ENCODE measurements at places on chromosomes 3 and 15.

- DNase-seq = no peak
Measured at GRCh38 chr3:150797155-150797554, 34.2 kb upstream of the SIAH2 start.

GRCh38 chr3:171142985-171143384 lies 116.5 kb upstream of the SLC2A2 start:
- DNase-seq = peak; percentile 21

GRCh38 chr3:149648525-149648924 lies 9.3 kb downstream of the WWTR1 start:
- no peak for DNase-seq

- no peak for DNase-seq
Measured at GRCh38 chr3:51673181-51673801, 2.2 kb downstream of the TEX264 start.

DNA sequence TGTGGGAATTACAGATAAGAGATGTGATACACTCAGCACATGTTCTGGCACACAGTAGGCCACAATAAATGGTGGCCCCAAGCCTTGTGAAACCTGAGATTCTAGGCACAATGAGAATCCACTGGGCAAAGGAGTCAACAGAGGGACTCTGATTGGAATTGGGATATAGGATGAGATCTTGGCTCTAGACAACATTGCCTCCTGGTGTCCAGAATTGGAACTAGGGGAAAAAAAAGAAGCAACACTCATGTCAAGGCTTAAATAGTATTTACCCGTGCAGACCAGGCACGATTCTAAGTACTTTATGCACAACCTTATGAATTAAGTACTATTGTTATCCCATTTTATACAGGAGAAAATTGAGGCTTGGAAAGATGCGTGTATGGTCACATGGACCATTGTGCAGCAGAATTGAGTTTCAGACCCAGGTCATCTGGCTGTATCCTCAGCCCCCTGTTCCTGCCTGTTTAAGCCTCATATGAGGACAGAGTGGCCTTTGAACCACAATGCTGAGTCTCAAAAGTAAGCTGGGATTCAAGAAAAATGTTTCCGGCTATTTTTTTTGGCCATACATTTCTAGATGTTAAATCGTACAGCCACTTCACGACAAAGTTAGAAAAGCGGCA lies 124.8 kb downstream of the SV2B start:
- peak; percentile 38 for DNase-seq

DNA sequence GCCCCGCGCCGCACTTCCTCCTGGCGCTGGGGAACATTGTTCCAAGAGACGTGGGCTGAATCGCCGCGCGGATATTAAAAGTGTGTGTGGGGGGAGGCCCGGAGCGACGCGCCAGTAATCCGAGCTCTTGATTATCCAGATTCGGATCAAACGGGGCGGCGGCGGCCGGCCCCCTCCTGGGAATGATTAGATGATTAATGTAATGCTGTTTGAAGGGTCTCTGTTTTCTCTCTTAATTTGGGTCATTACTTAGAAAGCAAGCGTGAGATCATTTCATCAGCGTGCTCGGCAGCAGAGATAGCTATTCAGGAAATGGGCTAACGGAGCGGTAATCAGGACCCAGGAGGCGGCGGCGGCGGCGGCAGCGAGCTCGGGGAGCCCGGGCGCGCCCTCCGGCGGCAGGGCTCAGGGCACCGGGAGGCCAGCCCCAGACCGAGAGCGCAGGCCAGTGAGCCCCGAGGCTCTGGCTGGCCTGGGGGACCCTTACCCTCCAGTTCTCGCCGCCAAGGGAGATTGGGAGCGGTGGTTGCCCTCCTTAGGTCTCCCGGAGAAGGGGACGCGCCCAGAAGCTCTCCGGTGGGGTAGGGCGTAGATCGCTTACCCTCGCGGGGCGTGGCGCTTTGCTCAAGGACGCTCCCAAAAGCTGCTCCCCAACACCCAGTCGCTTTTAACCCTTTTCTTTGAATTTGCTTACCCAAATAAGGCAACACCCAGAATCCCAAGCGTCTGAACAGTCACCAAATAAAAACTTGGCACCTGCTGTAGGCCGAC lies 4.5 kb downstream of the FEZF2 start:
- no peak for DNase-seq

DNA sequence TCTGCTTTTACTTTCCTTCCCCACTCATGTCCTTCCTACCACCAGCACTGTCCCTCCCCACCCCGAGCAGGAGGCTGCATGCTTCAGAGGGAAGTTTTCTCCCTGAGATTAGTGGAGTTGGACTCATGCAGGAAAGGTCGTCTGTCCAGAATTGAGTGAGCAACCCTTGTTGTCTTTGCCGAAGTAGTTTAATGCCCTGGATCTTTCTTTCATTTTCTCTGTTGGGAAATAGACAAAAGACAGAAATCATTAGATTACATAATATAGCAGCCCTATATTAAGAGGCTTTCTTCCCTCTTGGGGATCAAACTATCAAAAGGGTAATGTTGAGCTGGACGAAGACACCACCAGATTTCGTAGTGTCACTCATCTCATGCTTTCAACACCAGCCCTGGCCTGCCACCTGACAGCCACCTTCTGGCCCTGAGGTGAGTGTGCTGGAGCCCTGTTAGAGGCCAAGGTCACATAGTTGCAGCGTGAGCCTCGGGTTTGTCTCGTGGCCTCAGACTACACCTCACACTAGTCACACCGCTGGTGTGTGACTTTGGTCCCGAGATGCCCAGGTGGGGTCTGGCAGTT lies 231.0 kb downstream of the ITPR1 start:
- no peak for DNase-seq

- no peak for DNase-seq
Measured at GRCh38 chr3:112579232-112579631, 17.4 kb downstream of the SLC35A5 start.

DNA sequence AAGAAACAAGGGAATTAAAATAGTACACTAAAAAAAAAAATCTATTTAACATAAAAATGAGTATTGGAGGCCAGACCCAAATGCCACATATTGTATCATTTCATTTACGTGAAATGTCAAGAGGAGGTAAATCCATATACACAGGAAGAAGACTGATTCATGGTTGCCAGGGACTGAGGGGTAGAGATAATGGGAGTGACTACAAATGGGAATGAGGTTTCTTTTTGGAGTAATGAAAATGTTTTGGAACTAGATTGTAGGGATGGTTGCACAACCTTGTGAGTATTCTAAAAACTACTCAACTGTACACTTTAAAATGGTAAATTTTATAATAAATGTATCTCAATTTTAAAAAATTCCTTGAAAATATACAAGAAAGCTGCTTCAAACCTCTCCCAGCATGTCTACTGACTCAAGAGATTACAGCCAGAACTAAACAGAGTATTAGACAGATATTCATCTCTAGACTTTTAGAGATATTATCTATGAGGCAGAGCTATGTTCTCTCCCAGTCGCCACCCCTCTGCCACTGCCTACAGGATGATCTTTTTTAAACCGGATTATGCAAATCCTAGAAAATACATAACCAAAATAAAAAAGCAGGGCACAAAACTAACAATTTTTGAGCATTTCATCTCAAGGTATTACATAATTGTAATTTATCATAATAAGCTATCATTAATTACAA lies 6.2 kb downstream of the HLTF start:
- peak; percentile 24 for DNase-seq

DNA sequence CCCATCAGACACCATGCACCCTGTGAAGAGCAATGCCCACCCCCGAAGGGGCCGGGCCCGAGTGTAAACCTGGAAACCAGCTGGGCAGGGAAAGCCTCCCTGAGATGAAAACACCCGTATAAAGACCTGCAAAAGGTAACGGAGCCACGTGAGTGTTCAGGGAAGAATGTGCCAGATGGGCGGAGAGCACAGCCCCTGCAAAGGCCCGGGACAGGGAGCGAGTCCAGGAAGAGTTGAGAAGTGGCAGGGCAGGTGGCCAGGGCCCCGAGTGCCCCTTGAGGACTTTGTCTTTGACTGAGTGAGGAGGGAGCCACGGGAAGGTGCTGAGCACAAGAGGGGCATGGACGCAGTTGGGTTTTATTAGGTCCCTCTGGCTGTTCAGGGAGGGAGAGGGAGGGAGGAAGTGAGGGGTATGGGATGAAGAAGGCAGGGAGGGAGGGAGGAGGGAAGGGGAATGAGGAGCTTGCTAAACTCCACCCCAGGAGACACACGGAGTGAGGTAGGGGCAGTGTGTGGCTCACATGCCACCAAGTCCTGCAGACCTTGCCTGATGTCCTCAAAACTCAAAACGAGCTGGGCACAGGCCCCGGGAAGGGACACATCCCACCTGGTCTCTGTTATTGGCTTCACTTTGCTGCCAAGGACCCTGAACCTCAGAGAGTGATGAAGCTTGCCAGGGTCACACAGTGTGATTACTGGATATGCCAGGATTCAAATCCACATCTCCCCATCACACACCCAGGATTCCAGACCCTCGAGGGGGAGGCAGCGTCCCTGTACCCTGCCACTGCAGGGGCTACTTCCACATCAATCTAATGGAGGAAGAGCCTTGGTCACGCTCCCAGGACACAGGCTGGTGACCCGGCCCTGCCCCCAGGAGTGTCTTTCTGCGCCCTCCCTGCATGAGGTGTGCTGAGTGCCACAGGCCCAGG lies 49.1 kb upstream of the IQSEC1 start:
- no peak for DNase-seq

GRCh38 chr3:141370065-141370533 lies 1.8 kb downstream of the ZBTB38 start:
- DNase-seq = peak; percentile 95

DNA sequence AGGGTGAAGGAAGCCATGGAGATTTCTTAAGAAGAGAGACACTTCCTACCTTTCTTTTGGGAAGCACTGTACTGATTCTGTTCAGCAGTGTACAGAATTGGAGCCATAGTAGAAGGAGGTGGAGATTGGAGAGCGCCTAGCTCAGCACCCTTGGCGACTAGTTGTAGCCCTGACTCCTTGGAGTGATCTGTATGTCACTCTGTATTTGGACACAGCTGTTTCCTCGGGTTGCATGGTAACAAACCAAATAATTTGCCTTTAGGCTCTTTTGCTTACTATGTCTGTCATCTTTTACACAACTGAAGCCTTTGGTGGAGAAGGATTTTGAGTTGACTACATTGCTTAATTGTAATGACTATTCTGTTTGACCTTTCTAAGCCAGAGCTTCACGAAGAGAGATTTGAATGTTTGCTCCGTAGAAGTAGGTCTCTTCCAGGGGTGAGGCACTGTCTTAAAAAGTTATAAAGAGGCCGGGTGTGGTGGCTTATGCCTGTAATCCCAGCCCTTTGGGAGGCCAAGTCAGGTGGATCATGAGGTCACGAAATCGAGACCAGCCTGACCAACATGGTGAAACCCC lies 77.1 kb downstream of the AKAP13 start:
- DNase-seq = no peak

DNA sequence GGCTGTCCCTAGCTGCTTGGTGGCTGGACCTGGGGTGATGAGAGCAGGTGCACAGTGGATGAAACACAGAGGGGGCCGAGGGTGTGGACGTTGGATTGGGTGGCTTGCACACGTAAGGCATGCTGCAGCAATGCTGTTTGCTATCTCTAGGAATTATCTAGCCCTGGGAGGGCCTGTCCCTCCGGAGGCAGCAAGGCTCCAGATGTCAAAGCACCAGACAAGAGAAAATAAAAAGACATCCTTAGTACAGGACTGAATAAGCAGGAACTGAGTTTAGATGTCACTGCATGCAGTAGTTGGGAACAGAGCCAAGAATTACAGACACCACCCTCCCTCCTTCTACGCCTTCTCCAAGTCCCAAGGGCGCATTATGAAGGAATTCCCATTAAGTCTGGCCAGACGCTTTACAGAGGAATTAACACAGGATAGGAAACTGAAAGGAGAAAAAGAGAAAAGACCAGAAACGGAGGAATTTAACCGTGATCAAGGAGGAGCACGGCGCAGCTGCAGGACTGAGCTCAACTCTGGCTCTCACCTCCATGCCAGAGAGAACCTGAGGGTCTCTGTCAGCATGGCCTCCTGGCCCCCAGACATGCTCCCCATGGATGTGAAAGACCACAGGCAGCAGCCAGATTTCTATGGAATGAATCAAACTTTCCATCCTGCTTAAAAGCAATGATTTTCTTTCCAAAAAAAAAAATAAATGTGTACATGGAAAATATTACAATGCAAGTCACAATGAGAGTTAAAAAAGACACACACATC lies 13.8 kb downstream of the ATP10A start:
- no peak for DNase-seq

GRCh38 chr15:72147418-72147817 lies 29.2 kb downstream of the SENP8 start:
- no peak for DNase-seq

GRCh38 chr3:196603683-196604082 lies 35.2 kb downstream of the FBXO45 start:
- no peak for DNase-seq

GRCh38 chr3:9141928-9142289 lies 107.5 kb downstream of the SRGAP3 start:
- DNase-seq = no peak

DNA sequence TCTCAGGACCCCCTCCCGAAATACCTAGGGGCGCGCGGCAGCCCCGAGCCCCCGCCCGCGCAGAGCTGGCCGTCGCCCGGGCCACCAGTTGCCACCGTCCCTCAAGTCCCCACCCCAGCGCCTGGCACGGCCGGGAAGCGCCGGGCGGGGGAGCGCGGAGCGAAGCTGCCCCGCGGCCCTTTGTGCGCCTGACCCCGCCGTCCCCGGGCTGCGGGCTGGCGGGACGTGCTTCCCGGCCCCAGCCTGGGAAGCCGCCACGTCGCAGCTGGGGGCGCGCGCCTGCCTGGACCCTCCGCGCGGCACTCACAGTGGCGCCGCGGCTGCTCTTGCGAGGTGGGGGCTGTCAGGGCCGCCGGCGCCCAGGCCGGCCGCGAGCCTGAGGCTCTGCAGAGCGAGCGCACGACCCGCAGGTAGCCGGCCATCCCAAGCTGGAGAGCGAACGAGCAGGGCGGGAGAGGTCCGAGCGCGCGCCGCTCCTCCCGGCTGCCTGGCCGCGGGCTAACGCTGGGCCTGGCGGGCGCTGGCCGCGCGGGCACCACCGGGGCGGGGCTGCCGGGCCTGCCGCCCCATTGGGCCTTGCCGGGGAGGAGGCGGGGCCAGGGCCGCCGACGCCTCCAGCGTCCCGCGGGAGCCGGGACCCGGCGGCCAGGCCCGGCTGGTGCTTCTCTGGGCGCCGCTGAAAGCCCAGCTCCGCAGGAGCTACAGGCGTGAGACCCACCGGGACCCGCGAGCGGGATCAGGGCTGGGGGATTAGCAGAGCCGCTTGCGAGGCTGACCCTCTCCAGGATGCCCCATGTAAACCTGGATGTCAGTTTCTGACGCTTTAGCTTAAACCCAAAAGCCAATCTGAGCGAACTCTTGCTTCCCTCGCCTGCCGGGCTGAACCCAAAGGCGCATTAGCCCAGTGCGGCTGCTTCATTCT lies at the start of gene IDH2:
TSS of gene IDH2 (minus strand) at position 500 of the 922 bp plus-strand sequence. CDS start at position 422, 78 bp downstream.
- DNase-seq = peak; percentile 46
